ENCODE measurements at places on chromosomes 2 and 18.

GRCh38 chr18:76571689-76572088 lies 76.6 kb upstream of the ZNF516 start:
- no peak for DNase-seq

- DNase-seq, result no peak
Observed at GRCh38 chr2:184394642-184395041, 203.7 kb upstream of the ZNF804A start.

DNA sequence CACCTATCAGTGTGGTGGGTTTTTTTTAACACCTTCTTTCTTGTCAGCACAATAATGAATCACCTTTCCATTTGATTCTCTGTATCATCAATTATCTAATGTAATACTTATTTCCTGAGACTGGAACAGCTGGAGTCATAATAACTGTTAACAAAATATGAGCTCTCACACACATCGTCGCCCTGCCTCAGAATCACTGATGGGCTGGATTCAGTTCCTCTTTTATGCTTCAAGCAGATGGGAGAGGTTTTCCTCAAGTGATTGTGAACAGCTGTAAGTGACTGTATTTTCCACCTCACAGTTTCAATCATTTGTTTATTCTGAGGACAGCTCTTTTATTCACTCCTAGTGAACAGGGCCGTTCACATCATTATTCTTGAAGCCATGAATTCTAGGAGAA lies 330.2 kb downstream of the DSC3 start:
- DNase-seq, result no peak

DNA sequence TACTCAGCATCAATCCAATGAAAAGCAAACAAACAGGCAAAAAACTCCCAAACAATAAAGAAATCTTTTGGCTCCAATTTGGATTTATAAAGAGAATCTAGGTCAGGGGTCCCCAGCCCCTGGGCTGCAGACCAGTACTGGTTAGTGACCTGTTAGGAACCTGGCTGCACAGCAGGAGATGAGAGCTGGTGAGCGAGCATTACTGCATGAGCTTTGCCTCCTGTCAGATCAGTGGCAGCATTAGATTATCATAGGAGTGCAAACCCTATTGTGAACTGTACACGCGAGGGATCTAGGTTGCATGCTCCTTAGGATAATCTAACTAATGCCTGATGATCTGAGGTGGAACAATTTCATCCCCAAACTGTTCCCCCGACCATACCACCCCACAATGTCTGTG lies 102.2 kb downstream of the KIAA1328 start:
- no peak for DNase-seq

- no peak for DNase-seq
Observed at GRCh38 chr18:37527395-37527794, 38.2 kb downstream of the CELF4 start.

Measured in large intestine (tissue), 12 donors.